ENCODE measurements at places on chromosomes 2 and 18.

DNA sequence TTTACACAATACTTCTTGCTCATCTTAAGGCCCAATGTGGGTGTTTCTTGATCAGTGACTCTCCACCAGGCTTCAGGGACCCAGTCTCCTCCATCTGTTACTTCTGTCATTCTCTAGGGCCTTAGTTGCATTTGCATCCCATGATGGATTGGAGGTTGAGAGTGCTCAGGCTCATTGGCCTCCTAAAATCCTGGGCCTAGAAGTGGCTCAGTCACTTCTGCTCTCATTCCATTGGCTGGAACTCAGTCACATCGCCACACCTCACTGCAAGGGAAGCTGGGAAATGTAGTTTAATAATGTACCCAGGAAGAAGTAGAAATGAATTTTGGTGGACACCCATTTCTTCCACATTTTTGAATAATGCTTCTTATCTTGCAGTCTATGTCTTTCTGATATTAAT is 223.5 kb downstream of the HRH4 start:
- H3K27me3 ChIP-seq: no peaks in the 10 kb centered on the region
- H3K4me3 ChIP-seq: no peak overlapping the region
- H3K4me1 ChIP-seq: no peaks in the 10 kb centered on the region
- no peak for DNase-seq
- H3K36me3 ChIP-seq: no peaks in the 10 kb centered on the region

- no peaks in the 10 kb centered on the region for H3K36me3 ChIP-seq
- DNase-seq: no peak
- no peak overlapping the region for H3K4me3 ChIP-seq
Measured at GRCh38 chr18:30343090-30343489, 699.5 kb downstream of the DSC3 start.

DNA sequence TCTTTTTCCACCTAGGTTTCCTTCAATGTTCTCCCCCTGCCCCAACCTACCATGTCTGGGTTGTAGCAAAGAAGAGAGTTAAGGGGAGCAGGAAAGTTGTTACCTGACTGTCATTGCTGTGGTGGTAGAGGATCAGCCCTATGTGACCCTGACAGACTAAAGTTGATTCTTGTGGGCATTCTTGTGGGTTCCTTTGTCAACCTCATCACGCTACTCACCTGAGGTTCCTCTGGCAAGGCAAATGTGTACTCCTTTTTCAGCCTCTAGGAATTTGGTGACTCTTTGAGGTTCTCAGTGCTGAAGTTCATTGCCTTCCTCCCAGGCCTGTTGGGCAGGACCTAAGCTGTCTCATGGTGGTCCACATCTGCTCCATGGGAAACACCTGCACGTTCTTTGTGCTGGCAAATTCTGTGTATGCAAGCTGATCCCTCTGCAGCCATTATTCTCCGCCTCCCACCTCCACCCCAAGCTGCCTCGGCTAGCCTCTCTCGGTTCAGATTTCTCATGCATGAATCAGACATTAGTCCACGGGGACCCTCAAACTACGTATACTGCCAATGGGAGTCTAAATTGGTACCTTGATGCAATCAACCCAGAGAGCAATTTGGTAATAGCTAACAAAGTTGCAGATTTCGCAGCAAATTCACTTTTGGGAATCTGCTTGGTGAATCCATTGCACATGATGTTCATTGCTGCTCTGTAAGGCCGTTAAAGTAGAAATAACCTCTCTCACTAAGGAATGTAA is 1.5 kb upstream of the GMCL1 start:
- no peaks in the 10 kb centered on the region for H3K36me3 ChIP-seq
- no peak for DNase-seq
- no peaks in the 10 kb centered on the region for H3K27me3 ChIP-seq
- no peak overlapping the region for H3K27ac ChIP-seq
- no peak overlapping the region for H3K4me3 ChIP-seq
- peaks cover 2% of the 10 kb centered on the region for H3K4me1 ChIP-seq

- H3K27me3 ChIP-seq: no peaks in the 10 kb centered on the region
- no peak for DNase-seq
- H3K36me3 ChIP-seq: peaks cover 12% of the 10 kb centered on the region
Measured at GRCh38 chr2:96699621-96700020, 40.2 kb downstream of the LMAN2L start.

DNA sequence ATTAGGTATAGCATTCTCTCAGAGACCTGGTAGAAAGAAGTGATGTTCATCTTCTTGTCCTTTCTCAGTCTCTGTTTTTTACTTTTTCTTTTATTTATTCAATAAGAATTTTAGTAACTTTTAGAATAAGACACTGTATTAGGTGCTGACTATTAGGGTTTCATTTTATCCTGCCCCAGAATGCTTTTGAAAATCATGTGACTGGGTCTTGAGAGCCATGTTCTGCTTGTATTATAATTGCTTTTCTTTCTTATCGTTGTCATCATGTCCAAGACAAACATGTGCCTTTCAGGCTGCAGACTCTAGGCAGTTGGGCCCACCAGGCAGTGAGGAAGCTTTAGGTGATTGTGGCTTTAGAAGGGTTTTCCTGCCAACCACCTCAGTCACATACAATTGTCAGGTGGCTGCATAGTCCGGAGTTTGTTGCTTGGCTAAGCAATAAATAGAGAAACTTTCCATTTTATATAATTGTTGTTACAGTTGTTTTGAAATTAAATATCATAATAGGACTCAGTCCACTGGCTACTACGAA is 15.1 kb downstream of the GRHL1 start:
- DNase-seq: no peak
- no peak overlapping the region for H3K27ac ChIP-seq
- peaks cover 16% of the 10 kb centered on the region for H3K4me1 ChIP-seq
- H3K36me3 ChIP-seq: peaks cover 2% of the 10 kb centered on the region
- H3K27me3 ChIP-seq: peaks cover 36% of the 10 kb centered on the region

DNA sequence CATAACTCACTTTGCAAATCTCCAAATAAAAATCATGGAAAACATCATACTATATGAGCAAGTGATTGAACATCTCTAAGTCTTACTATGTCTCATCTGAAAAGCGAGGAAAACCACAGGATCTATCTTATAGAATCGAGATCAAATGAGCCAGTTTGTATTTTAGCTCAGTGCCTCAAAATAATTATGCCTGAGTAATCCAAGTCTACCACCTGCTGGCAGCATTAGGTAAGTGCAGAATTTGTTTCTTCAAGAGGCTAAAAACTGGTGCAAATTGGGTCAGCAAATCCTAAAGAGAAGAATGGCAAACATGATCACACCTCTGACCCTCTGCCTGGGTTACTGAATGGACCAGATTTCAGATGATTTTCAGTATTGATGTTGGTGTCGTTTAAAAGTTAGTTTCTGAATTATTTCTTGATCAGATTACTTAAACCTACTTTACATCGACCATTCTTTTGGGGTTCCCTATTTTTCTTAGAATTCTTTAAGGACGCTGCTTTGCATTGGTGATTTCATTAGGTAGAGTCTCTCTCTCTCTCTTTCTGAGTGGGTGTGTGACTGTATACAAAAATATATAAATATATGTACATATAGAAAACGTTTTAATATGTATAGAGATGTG is 12.7 kb upstream of the FHOD3 start:
- no peaks in the 10 kb centered on the region for H3K4me1 ChIP-seq
- H3K36me3 ChIP-seq: no peaks in the 10 kb centered on the region
- H3K27ac ChIP-seq: no peak overlapping the region
- peaks cover 9% of the 10 kb centered on the region for H3K27me3 ChIP-seq
- H3K4me3 ChIP-seq: no peak overlapping the region

- no peak overlapping the region for H3K27ac ChIP-seq
- no peak overlapping the region for H3K4me3 ChIP-seq
- peaks cover 30% of the 10 kb centered on the region for H3K36me3 ChIP-seq
- H3K4me1 ChIP-seq: no peaks in the 10 kb centered on the region
- no peak for DNase-seq
- no peaks in the 10 kb centered on the region for H3K27me3 ChIP-seq
Measured at GRCh38 chr2:3326871-3327270, 50.7 kb downstream of the EIPR1 start.

Data from lung (tissue), 17 donors.